ENCODE measurements at places on chromosomes 11 and 22.

DNA sequence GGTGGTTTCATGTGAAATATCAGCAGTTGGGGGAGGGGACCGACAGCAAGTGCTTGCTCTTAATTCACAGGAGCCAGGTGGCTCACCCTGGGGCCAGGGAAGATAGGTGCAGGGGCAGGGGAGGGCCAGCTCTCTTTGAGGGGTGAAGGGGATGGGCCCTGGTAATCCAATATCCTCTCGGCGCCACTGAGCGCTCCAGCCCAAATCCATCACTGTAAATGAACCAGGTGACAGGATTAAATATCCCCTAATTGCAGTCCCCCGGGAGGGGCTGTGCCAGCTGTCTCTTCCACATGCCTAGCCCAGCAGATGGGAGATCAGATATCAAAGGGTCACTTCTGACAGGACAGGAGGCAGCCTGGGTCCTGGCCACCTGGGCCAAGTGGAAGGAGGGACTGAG lies 531.8 kb upstream of the CADM1 start:
- DNase-seq, result peak; percentile 97

DNA sequence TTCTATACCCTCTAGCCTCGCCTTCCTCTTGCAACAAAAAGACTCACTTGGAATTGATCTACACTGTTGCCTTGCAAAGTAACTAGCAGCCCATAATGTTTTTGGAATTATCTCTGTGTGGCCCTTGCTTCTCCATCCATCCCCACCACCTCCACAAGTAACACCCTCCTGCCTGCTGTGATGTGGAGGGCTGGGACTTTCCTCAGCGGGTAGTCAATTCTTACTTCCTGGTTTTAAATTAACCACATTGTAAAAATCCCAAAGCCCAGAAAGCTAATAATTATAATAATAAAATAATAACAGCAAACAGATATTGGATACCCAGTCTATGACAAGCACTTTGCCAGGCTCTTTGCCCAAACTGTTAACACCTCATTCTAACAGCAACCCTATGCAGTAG lies 40.8 kb upstream of the GALNT18 start:
- DNase-seq, result no peak

DNA sequence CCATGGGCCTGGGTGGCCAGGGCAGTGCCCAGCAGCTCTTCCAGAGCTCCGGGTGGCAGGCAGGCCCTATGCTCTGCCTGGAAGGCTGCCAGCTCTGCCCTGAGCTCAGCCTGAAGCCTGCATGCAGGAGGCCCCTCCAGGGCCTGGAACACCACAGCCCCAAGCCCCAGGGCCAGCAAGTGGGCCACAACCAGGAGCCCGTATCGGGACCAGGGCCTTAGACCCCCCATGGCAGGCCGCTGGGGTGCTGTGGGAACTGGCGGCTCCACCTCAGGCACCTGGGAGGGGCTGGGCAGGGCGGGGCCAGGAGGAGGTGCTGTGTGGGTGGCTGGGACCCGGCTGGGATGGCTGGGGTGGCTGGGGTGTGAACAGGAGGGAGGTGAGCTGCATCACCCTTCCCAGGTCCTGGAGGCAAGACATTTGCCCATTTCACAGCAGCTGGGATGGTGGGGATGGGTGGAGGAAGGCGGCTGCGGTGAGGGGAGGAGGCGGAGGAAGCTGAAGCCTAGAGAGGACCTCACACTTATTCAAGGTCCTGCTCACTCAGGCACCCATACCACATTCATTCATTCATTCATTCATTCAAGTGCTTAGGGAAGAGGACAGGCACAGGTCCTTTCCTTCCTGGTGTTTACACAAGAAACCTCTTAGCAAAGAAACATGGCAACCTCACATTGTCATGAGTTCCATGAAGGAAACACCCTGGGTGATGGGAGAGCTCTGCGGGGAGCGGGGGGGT lies at the start of gene KCNK7:
KCNK7 (minus strand) TSS at position 258 of the 739 bp plus-strand sequence; CDS start at position 230, 28 bp downstream.
- DNase-seq, result no peak

DNA sequence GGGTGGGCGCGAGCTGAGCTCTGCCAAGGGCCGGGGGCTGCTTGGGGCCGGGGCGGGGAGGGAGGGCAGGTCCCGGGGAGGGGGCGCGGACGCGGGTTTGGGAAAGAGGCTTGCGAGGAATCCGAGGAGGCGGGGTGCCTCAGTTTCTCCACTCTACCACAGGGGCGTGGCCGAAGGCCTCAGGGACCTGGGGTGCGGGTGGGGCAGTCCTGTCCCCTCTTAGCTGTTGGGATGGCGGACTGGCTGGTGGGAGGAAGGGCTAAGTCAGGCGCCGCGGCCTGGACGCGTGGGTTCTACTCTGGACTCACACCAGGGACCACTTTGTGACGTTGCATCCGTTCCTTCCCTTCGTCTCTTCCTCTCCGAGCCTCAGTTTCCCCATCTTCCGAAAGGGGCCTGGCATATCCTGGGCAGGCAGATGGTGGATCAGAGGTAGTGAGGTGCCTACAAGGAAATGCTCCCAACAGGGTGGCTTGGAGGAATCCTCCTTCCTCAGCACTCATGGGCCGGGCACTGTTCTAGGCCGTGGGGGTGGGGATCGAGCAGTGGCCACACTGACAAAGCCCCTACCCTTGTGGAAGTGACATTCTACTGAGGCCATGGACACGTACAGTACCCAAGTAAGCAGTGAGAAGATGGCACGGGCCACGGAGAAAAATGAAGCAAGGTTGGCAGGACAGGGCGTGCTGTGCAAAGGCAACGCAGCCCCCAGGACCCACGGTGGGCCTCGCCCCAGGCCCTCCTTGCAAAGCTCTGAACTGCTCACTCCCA lies 13.2 kb downstream of the IGLL1 start:
- DNase-seq, result no peak

DNA sequence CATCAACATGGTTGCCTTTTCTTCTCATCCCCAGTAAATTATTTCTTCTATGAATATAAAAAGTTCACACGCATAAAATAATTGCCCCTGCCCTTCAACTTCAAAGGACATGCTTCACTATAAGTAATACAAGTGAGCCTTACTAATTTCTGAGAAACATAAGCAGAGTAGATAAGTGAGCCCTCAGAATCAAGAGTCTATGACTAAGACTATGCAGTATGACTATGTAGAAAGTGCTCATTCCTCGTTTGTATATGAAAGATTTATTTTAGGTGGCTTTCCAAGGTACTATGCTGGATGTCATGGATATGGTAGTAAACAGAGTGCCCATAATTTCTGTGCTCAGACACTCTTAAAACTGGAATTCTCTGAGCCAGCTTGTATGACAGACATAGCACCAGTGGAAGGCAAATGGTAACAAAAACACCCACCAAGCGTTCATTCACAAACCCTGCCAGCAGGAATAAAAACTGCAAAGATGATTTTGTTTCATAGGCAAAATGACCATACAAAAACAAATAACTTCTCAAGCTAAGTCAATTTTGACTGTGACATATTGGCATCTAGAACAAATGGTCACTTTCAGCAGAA lies 189.8 kb downstream of the CADM1 start:
- no peak for DNase-seq

All from NCI-H1092 treated with DMSO at 0.1 percent for 48 hours (cell line).